Stimulated activated CD8-positive, alpha-beta memory T cell treated with anti-CD3 and anti-CD28 coated beads, Interleukin-2, amount 100 ng/mL, for 1 hour (primary cell): ENCODE measurements at places on chromosomes 13 and 19.

GRCh38 chr13:85333506-85334020 is 465.7 kb downstream of the SLITRK6 start:
- no peak for DNase-seq

- DNase-seq, result no peak
These were observed 31.9 kb downstream of the RFXAP start for GRCh38 chr13:36850790-36851438.

GRCh38 chr19:42212886-42213285 is 4.6 kb downstream of the DEDD2 start:
- DNase-seq, result no peak

GRCh38 chr13:77026255-77026860 is 601 bp downstream of the FBXL3 start:
- DNase-seq, result peak; percentile 44

GRCh38 chr19:45040059-45040771 is 1.4 kb downstream of the CLASRP start:
- no peak for DNase-seq

- no peak for DNase-seq
These were observed 4.3 kb downstream of the RUVBL2 start for GRCh38 chr19:48997972-48998371.
